ENCODE measurements at places on chromosomes 12 and 14.

DNA sequence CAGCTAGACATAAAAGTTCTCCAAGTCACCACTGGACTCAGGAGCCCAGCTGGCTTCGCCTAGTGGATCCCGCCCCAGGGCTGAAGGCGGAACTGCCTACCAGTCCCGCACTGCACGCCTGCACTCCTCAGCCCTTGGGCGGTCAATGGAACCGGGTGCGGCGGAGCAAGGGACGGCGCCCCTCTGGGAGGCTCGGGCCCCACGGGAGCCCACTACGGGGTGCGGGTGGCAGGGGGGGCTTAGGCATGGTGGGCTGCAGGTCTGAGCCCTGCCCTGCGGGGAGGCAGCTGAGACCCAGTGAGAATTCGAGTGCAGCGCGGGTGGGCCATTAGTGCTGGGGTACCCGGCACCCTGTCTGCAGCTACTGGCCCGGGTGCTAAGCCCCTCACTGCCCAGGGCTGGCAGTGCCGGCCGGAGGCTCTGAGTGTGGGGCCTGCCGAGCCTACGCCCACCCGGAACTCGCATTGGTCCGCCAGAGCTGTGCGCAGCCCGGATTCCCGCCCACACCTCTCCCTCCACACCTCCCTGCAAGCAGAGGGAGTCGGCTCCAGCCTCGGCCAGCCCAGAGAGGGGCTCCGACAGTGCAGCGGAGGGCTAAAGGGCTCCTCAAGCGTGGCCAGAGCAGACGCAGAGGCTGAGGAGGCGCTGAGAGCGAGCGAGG, 11.4 kb upstream of the G2E3 start:
- no peak for DNase-seq

- no peak for DNase-seq
These were observed 1.6 kb upstream of the PPP2R5E start for GRCh38 chr14:63544591-63545299.

- DNase-seq = no peak
These were observed 239.9 kb downstream of the TMTC2 start for GRCh38 chr12:82926630-82927029.

GRCh38 chr14:87935886-87936285, 57.1 kb downstream of the GALC start:
- DNase-seq = no peak

GRCh38 chr12:49584591-49584990, 16.6 kb upstream of the MCRS1 start:
- no peak for DNase-seq

DNA sequence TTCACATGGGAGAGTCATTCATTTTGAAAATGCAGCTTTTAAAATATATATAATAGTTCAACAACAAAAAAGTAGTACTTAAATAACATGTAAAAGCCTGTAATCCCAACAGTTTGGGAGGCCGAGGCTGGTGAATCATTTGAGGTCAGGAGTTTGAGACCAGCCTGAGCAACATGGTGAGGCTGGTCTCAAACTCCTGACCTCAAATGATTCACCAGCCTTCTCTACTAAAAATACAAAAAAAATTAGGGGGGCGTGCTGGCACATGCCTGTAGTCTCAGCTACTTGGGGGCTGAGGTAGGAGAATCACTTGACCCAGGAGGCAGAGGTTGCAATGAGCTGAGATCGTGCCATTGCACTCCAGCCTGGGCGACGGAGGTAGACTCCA, 256.3 kb upstream of the RGS6 start:
- DNase-seq = no peak

- no peak for DNase-seq
These were observed 11.1 kb downstream of the RASSF3 start for GRCh38 chr12:64621257-64621942.

GRCh38 chr12:109331301-109331952, 16.3 kb upstream of the MYO1H start:
- DNase-seq = no peak

- DNase-seq = no peak
These were observed 316.1 kb upstream of the SEL1L start for GRCh38 chr14:81849714-81850113.

DNA sequence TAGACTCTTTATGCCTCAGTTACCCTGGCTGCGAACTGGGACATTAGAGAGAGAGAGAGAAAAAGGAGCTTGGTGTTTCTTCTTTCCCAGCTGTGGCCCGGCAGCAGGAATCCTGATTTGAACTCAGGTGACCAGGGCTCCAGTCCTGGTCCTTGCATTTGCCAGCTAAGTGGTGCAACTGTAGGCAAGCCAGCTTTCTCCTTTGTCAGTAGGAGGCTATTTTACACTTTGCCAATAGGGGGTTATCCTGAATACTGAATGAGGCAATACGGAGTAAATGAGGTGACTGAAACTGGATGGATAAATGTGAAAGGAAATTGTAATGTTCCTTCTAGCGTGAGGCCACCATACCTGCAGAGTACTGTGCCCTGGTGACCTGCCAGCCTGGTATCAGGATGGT, 27.8 kb downstream of the KCNA5 start:
- no peak for DNase-seq

- DNase-seq = no peak
These were observed 488.5 kb upstream of the TBX3 start for GRCh38 chr12:115172521-115172920.

DNA sequence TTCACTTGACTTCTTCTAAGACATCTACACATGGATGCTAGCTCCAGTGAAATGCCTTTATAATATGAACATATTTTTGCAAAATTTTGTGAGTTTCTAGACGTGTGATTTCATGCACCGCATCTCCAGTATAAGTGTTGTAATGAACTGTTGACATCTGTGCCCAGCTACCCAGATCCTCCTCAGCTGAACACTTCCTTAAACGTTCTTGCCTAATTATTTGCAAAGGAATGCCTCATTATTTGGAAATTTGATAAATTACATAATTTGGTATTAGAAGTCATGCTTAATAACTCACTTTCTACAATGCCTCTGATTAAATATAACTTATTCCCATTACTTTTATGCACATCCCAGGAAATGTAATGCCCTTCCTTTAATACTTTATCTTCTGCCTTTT, 14.0 kb downstream of the OR11G2 start:
- DNase-seq = no peak

- no peak for DNase-seq
These were observed at the start of gene CD163L1 for GRCh38 chr12:7444076-7444475. CD163L1 (minus strand) TSS chr12:7444153; CDS start chr12:7444127, 26 bp downstream.
